ENCODE measurements at places on chromosomes 12 and 14.

DNA sequence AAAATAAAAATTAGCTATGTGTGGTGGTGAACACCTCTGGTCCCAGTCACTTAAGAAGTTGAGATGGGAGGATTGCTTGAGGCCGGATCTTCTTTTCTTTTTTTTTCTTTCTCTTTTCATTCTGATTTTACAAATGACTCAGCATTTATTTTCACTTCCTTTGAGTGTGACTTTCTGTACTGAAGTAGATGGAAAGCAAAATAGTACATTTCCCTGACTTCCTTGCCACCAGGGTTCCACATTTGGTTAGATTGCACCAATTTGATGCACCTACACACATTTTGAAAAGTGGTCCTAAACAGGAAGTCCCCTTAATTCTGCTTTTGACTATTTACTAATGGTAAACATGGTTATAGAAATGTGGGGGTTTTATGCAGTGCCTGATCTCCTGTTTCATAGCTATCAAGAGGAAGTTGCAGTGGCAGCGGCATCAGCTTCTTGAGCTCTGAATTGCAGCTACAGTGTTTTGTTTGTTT is 13.0 kb upstream of the LEMD3 start:
- DNase-seq = no peak

DNA sequence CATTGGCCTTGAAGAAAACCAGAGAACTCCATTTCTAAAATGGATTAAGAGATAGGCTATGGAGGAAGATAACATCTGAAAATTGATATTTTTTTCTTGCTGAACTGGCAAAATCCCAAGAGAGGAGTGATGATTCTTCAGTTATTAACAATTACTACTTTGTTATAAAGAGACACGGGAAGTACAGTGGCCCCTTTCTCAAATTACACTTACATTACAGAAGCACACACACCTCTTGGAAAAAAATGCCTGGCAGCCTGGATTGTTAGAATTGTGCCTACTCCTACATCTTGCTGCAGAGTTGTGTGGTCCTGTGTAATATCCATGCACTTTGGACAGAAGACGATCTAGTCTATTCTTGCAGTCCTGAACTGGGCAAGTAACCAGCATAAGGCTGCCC is 71.7 kb downstream of the TGFB3 start:
- DNase-seq = no peak

DNA sequence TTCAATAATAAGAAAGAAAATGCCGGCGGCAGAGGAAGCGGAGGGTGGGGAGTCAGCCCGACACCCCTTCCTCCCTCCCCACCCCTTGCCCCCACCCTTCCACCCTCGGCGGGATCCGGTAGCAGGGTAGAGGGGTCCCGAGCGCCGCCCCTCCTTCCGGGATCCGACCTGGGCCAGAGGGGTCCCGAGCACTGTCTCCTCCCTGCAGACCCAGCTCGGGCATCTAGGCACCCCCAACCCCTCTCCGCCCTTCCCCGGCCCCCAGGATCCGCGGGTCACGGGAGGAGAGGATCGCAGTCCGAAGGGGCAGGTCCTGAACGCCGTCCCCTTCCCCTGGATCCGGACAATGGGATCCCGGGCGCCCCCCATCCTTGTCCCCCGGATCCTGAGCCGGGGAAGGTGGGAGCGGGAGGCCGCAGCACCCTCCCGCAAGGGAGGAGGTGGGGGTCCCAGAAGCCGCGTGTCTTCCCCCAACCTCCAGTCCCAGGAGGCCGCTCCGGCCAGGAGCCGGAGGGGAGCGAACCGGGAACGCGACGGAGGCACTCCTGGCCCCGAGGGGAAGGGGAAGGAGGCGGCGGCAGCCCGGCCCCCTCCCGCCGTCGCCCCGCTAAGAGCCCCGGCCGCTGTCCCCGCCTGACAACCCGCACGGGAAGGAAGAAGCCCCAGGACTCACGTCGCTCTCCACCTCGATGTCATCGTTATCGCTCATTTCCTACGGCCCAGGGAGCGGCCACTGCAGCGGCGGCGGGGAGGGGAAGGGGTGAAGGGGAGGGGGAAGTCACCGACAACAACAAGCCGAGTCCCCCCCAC is 481 bp downstream of the MAX start:
- peak; percentile 26 for DNase-seq

GRCh38 chr14:68495101-68496039 is 297.5 kb downstream of the ZFP36L1 start:
- DNase-seq = peak; percentile 56

DNA sequence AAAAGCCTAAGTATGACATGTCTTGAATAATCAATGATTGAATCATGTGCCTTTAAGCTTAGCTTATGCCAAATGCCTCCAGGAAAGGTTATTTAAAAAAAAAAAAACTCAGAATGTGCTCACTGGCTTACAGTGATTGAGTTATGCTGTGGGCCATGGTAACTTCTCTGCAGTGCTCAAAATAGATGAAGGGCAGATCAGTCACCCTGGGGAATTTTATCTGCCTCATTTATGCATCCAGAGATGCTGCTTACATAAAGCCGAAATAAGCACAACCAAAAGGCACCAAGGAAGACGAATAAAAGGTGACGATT is 118.7 kb upstream of the MDM1 start:
- DNase-seq = no peak

DNA sequence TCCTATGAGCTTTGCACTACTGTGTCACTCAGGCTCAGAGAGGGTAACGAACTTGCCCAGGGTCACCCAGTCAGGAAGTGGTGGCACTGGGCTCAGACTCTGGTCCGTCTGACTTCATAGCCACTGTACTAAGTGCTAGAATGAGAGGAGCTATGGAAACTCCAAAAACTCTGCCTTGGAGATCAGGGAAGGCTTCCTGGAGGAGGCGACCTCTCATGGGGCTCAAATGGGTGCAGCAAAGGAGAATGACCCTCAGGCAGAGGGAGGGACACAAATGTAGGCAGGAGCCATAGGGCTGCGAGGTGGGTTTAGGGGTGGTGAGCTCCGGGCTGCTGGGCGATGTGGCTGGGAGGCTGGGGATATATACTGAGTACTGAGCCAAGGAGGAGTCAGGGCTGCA is 3.2 kb downstream of the CCDC197 start:
- no peak for DNase-seq

DNA sequence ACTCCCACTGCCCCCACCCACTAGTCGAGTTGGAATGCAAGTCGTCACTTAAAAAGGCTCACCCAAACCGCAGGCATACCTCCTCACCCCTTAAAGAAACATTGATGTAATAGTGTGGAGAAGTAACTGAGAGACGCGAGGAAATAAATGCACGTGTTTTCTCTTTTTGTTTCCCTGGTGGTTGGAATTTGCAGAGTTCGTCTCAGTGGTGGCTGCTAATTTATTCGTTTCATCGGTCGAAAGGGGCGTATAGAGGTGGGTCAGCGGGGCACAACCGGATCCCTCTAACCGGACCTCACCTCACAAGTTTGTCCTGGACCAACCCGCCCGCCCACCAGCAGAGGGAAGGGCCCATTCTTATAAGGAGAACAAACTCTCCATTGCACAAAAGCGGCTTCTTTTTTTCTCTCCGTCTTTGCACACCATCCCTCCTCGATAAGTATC is 5.0 kb upstream of the NPAS3 start:
- no peak for DNase-seq

DNA sequence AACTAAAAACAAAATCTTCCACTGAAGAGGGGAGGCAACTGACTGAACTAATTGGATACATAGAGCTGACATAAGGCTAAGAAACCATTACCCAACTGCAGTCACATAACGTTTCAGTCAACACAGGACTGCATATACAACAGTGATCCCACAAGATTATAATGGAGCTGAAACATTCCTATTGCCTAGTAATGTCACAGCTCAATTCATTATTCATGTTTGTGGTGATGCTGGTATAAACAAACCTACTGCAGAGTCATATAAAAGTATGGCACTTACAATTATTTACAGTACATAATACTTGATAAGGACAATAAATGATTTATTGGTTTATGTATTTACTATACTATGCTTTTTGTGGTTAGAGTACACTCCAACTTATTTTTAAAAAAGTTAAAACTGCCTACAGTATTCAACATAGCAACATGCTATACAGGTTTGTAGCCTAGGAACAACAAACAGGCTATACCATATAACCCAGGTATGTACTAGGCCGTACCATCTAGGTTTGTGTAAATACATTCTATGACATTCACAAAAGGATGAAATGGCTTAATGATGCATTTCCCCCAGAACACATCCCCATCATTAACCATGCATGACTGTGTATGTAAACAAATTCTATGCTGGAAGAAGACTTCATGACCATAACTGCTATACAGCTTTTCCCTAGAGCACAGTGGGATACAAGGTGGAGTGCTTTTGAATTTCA is 4.3 kb downstream of the NAP1L1 start:
- DNase-seq = peak; percentile 5
